ENCODE measurements at places on chromosomes 2 and 18.

GRCh38 chr18:46721331-46721730 is 35.5 kb downstream of the ST8SIA5 start:
- DNase-seq: no peak

DNA sequence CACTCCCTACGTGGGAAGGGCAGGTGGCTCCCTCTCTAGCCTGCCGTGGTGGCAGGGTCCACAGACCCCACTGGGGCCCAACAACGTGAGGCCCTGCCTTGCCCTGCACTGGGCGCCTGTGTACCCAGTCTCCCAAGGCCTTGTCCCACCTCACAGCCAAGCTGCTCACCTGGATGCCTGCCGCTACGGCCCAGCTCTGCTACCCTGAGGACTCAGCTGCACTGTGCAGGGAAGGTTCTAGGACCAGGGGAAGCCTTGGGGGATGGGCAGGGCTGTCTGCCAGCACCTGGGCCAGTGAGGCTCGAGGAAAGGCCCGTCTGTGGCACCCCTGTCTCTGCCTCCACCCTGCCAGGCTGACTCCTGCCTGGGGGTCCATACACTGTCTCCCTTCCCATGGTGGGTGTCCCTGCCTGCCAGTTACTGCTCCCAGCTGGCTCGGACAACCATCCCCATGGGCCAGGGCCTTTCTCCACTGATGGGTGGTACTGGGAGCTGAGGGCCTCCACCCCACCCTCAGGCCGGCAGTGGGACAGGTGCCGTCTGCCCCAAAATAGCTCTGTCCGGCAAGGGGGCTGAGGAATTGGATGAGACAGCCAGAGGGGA is 33.2 kb downstream of the HS6ST1 start:
- no peak for DNase-seq

DNA sequence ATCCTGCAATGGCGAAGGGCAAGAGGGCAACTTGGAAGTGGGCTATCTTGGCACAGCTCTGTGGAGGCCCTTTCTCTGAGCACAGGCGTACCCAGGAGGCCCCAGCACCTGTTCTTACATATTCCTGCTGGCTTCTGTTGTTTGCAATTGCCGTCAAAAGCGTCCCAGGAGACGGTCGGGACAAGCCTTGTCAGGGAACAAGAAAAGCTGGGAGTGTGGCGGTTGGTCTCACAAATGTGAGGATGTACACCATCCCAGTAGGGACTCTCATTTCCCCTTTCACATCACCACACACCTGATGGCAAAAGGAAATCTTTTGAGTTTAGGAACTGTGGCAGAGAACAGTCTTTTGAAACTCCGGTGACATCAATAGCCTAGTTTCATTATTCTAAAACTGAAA is 94.7 kb upstream of the EFEMP1 start:
- DNase-seq: no peak

DNA sequence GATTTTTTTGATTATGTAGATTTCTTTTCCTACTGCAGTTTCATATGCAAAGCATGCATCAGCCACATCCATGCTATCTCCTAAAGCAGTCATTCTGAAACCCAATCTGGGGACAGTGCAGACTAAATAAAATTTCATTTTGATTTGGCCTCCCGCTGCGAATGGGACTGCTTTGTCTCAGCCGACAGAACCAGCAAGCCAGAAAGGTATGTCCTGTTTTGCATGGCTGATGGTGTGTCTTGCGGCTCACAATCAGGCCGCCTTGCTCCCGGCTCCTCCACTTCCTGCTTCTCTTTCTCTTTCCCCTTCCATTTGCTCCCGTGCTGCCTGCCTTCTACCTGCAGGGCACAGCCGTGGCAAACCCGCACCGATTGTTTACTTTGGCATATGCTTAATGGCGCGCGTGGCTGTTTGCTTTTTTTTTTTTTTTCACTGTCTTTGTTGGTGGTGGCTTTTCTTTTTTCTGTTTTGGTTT is 419.6 kb upstream of the POU3F3 start:
- no peak for DNase-seq

- no peak for DNase-seq
Measured at GRCh38 chr2:239905306-239905705, 119.8 kb downstream of the NDUFA10 start.

GRCh38 chr18:50563376-50563775 is 3.5 kb downstream of the MAPK4 start:
- no peak for DNase-seq

DNA sequence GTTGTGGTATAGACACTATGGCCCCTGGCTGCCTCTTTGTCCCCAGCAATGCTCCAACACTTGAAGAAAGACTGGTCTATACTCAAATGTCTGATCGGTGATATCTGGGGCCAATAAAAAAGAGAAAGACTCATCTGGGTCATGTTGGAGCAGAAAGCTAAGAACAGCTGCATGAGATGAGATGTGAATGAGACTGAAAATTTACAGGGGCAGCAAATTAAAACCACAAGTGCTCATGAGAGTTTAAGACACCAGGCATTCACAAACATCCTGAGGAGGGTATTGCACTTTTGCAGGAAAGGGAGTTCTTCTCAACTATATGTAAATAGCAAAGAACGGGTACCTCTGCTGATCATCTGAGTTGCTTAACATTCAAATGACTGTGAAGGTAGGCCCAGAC is 36.3 kb downstream of the MAIP1 start:
- no peak for DNase-seq

DNA sequence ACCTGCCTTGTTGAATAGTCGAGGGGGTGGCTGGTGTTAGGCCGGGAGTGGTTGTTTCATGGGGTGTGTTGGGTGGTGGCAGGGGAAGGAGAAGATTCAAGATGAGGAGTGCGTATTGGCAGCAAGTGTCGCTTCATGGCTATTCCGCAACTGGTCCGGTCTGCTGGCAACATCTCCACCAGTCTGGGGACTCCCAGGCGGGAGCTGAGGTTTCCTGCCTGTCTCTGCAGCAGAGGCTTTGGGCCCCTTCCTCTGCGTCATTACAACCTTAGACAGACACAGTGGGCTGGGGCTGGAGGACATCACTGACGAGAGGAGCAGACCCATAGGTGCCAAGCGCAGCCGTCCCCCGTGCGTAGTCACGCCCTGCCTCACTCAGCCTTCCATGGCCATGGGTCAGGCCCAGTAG is 64.0 kb upstream of the MCFD2 start:
- no peak for DNase-seq

GRCh38 chr2:224922142-224922727 is 120.0 kb downstream of the DOCK10 start:
- DNase-seq: no peak

DNA sequence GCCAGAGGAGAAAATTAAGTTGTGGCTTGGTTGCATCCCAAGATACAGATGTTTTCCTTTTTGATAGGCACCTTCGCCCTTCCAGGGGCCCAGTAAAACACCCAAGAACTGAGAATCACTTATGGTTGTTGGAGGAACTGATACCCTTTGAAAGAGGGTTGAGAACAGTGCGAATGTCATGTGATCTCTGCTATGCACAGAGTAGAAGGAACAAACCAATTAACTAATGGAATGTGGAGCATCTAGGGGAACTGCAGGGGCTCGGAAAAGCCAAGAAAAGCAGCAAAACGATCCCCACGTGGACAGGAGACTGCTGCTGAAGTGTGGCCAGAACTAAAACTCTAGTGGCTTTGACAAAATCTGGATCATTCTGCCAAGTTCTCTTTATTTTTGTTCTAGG is 58.8 kb downstream of the APOB start:
- DNase-seq: no peak

GRCh38 chr2:149767516-149767974 is 180.0 kb upstream of the MMADHC start:
- no peak for DNase-seq

GRCh38 chr2:71068218-71069035 is at the start of gene NAGK:
TSS of gene NAGK (plus strand) at chr2:71068648. CDS start at chr2:71068684, 36 bp downstream.
- peak; percentile 91 for DNase-seq

DNA sequence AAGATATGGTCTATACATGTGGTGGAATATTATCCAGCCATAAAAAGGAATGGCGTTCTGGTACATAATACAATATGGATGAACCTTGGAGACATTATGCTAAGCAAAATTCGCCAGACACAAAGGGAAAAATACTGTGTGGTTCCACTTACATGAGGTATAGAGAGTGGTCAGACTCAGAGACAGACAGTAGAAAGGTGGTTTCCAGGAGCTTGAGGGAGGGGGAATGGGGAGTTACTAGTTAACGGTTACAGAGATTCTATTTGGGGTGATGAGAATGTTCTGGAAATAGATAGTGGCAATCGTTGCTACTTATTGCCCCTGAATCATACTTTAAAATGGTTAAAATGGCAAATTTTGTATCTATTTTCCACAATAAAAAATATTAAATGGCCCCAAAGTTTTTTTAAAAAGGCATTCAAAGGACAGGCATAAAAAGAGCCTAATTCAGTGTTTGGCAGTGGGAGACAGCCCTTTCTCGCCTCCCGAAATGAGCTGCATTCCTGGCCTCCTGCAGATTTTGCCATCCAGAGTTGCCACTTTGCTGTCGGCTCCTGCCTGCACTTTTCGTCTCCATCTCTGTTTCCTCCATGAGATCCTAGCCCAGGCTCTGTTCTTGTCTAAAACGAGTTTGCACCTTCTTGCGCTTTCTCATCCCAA is 13.5 kb downstream of the TNFRSF11A start:
- DNase-seq: no peak

DNA sequence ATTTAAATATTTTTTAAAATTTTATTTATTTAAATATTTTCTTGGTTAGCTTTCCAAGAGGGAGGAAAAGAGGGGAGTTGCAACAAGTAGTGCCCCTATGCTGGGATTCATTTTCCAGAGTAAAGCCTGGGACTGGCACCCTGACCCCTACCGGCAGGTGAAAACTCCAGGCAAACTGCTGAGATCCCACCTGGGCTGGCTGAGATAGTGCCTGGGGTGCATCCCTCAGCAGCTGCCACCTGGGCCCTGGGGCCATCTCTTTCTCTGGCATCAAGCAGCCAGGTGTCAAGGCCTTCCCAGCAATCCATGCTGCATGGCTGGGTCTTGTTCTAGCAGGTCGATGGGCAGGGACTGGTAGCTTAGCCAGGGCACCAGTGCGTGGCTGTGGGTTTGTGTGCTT is 6.6 kb downstream of the SIX2 start:
- DNase-seq: no peak

DNA sequence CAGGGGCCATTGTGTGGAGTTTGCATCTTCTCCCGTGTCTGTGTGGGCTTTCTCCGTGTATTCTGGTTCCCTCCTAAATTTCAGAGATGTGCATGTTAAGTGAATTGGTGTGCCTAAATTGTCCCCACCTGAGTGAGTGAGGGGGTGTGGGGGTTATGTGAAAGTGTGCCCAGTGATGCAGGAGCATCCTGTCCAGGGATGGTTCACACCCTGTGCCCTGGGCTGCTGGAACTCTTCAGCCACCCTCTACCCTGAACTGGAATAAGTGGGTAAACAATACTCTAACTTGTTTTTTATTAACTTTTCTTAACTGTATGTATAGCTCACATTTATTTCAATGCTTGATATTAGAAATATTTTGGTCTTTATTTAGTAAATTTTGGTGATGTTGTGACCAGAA is 56.0 kb downstream of the UBE2E3 start:
- no peak for DNase-seq

DNA sequence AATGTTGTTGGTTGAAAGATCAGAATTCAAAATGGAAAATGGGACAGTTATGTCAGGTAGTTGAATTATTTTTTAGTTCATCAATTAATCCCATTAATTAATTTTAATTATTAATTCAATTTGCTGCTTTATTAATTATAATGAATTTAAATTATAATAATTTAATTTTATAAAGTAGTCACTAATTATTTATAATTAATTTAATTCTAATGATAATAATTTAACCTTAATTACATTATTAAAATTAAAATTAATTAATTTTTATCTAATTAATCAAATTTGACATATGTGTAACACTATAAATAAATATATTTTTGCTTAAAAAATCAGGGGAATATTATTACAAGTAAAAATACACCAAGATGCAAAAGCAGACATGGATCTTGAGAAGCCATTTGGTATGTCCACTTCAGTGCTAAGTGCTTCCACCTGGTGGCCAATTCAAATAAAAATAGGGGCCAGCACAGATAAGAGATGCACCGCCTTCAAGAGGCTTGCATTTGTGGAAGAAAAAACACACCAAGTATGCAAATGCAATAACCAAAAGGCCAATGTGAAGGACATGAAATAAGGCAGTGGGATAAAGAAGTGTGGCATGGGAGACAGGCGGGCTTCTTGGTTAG is 73.2 kb downstream of the MBP start:
- no peak for DNase-seq

GRCh38 chr2:32210767-32211408 is 45.2 kb downstream of the SLC30A6 start:
- DNase-seq: no peak

DNA sequence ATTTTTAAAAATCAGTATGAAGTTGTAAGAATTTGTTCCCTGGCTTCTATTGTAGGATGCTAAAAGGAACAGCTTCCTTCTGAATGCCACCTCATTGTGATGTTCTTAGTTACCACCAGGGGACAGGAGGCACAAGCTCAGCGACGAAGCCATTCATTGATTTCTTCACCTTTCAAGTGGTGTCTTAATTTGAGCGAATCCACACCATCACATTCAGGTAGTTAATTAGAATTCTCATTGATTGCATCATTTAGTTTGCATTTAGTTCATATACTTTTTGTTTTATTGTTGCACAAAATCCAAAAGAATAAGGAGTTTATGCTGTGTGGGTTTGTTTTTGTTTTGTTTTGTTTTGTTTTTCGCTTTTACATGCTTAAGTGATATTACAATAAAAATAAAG is 23.1 kb downstream of the CYP27C1 start:
- no peak for DNase-seq

DNA sequence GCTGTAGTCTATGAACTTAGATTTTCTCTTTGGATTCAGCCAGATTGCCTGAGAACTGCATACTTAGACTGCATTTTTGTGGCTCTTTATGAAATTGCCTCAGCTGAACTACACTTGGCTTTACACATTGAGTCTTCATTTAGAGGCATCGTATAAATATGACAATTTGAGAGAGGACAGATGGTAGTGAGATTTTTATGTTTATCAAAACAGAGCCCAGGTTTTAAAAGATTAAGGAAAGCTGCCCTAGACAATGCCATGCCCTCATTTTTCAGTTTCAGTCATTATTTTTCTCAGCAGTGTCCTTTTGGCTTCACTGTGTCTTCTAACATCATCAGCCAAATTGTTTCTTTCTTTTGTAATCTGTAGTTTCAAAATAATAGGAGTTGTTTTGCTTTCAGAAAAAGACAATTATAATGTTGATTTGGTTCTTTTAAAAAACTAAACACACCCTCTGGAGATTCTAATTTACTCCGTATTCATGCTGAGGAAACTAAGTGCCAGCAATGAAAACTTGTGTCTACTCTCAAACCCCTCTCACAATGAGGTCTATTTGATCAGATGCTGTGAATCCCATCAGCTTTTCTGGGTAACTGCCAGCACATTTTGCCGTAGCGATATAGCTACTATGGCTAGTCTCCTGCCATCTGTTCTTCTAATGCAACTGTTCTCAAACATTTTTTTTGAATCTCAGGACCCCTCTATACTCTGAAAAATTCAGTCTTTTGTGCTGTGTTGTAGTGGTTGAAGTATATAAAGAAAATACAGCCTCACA is 46.2 kb downstream of the TWSG1 start:
- DNase-seq: no peak

GRCh38 chr2:54559006-54559445 is 102.9 kb downstream of the SPTBN1 start:
- DNase-seq: no peak
